Activated T-helper 2 cell treated with anti-CD3 and anti-CD28 coated beads, Interferon-gamma antibody, Interleukin-2, Interleukin-4, amounts not matched to agents 10 μg/mL and 5 μg/mL and 100 μg/mL, durations not matched to agents 14 hours and 24 hours and 36 hours (primary cell): ENCODE measurements at places on chromosomes 16 and 17. TPM values are rescaled to one million over a fixed set of nuclear protein-coding genes. Genes with fewer than 3 reads are reported as not detected.

Gene TPSAB1
- not detected in 2 replicates for total RNA-seq

Gene ARHGAP23
- total RNA-seq: 0.32 and 1.2 TPM in 2 replicates

Gene ITPRIPL2
- total RNA-seq: 44.4 and 48.0 TPM in 2 replicates

Gene TAC4
- total RNA-seq: not detected in 2 replicates

Gene RAB37
- 9.7 and 12.1 TPM in 2 replicates for total RNA-seq

Gene CA4
- total RNA-seq: not detected in 2 replicates

Gene COTL1
- total RNA-seq: 478 and 483 TPM in 2 replicates

Gene ABCA6
- not detected in 2 replicates for total RNA-seq

GRCh38 chr17:39793301-39793872 lies 55.6 kb downstream of the GRB7 start:
- peak overlapping the region; percentile 34 for H3K4me3 ChIP-seq
- H3K27ac ChIP-seq: peak overlapping the region; percentile 62
- H3K27me3 ChIP-seq: no peaks in the 10 kb centered on the region
- no peak for DNase-seq
- peaks cover 44% of the 10 kb centered on the region for H3K36me3 ChIP-seq

- no peaks in the 10 kb centered on the region for H3K4me1 ChIP-seq
- no peak overlapping the region for H3K27ac ChIP-seq
- no peak overlapping the region for H3K4me3 ChIP-seq
- DNase-seq: no peak
- no peaks in the 10 kb centered on the region for H3K27me3 ChIP-seq
These were observed 744.5 kb downstream of the WWOX start for GRCh38 chr16:78843978-78844377.

DNA sequence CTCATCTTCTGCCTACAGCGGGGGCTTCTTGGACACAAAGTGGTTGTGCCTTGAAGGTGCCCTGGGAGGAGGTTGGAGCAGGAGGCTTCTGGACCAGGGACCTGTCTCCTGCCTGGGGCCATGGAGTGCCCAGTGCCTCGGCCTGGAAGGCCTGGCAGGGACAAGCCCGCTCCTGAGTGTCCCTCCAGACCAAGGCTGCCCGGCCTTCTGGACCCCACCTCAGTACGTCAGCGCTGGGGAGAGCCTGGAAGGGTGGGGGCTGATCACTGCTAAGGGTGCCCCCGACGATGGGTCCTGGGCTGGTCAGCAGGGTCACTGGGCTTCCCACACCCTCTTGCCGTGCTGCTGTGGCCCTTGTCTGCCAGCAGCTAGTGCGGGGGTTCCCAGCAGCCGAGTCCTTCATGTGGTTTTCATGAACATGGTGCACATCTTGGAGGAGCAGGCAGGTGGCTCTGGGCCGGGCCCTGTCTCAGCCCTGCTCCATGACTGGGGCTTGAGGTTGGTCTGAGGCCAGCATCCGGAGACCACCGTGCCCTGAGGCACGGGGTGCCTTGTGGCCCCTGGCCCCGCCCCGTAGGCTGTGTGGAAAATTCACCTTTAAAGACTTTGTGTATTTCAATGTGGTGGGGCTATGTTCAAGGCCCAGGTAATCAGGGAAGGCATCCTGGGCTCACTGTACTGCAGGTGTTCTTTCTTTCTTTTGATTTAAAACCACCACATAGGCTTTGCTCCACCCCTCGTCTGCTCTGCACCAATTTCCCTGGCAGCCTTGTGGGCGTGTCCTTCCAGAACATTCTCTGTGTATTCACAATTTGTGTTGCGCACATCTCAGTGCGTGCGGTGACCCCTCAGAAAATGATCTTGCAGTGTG lies 22.4 kb downstream of the MGRN1 start:
- no peaks in the 10 kb centered on the region for H3K27me3 ChIP-seq
- H3K4me3 ChIP-seq: no peak overlapping the region
- H3K27ac ChIP-seq: no peak overlapping the region
- peaks cover 24% of the 10 kb centered on the region for H3K36me3 ChIP-seq

GRCh38 chr16:3047387-3047720 lies 993 bp downstream of the MMP25 start:
- H3K27me3 ChIP-seq: peaks cover 20% of the 10 kb centered on the region
- H3K4me1 ChIP-seq: peaks cover 44% of the 10 kb centered on the region
- H3K36me3 ChIP-seq: peaks cover 15% of the 10 kb centered on the region
- peak overlapping the region; percentile 12 for H3K27ac ChIP-seq
- peak overlapping the region; percentile 65 for H3K4me3 ChIP-seq
- no peak for DNase-seq

DNA sequence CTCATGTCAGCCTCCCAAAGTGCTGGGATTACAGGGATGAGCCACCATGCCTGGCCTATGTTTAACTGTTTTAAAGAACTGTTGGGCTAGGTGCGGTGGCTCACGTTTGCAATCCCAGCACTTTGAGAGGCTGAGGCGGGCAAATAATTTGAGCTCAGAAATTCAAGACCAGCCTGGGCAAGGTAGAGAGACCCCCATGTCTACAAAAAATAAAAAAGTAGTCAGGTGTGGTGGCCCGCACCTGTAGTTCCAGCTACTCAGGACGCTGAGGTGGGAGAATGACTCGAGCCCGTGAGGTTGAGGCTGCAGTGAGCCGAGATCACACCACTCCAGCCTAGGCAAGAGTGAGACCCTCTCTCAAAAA lies 1.9 kb upstream of the ITGAL start:
- H3K36me3 ChIP-seq: peaks cover 28% of the 10 kb centered on the region
- H3K4me3 ChIP-seq: no peak overlapping the region
- peaks cover 50% of the 10 kb centered on the region for H3K4me1 ChIP-seq
- H3K27me3 ChIP-seq: no peaks in the 10 kb centered on the region
- H3K27ac ChIP-seq: peak overlapping the region; percentile 97
- no peak for DNase-seq

- no peak for DNase-seq
- H3K27ac ChIP-seq: no peak overlapping the region
- no peaks in the 10 kb centered on the region for H3K27me3 ChIP-seq
These were observed 18.9 kb downstream of the KATNB1 start for GRCh38 chr16:57754354-57755060.

GRCh38 chr16:87367529-87367928 lies 16.0 kb downstream of the FBXO31 start:
- H3K27ac ChIP-seq: peak overlapping the region; percentile 81
- H3K27me3 ChIP-seq: no peaks in the 10 kb centered on the region
- peaks cover 20% of the 10 kb centered on the region for H3K36me3 ChIP-seq
- H3K4me3 ChIP-seq: no peak overlapping the region

DNA sequence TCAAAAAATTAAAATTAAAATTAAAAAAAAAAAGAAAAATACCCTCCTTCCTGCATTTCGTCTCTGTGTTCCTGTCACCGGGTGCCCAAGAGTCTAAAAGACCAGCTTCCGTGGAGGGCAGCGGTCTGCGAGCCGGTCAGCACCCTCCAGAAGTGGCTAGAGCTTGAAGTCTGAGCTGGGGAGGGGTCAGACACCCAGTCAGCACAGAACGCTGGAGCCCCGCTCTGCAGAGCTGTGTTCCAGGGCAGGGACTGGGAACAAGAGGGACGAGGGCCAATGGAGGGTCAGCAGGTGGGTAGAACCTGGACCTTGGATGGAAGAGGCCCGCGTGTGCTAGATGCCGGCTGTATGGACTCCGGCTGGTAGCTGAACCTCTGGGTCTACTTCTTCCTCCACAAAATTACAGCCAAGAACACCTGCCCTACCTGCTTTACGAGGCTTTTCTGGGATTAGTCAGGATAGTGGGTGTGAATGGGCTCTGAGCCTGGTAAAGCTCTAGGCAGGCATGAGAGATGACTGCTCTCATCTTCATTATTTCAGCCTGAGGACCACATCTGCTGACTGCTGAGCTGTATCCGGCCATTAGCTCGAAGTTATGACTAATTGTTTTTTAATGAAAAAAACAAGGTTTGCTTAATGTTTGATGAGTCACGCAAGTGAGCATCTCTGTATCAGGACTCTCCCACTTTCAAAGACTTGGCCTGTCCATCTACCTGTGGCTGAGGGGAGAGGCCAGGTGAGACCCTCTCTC lies 5.9 kb downstream of the TRPV1 start:
- H3K36me3 ChIP-seq: peaks cover 12% of the 10 kb centered on the region
- H3K4me3 ChIP-seq: no peak overlapping the region
- no peak for DNase-seq
- no peaks in the 10 kb centered on the region for H3K4me1 ChIP-seq
- H3K27ac ChIP-seq: no peak overlapping the region

- H3K4me1 ChIP-seq: no peaks in the 10 kb centered on the region
- no peak for DNase-seq
- no peaks in the 10 kb centered on the region for H3K36me3 ChIP-seq
- H3K27ac ChIP-seq: no peak overlapping the region
These were observed 426.8 kb upstream of the DYNLRB2 start for GRCh38 chr16:80113873-80114574.

- no peak overlapping the region for H3K4me3 ChIP-seq
- peaks cover 58% of the 10 kb centered on the region for H3K36me3 ChIP-seq
- H3K4me1 ChIP-seq: peaks cover 13% of the 10 kb centered on the region
- no peaks in the 10 kb centered on the region for H3K27me3 ChIP-seq
These were observed 2.7 kb upstream of the CDK5R1 start for GRCh38 chr17:32484041-32484461.

GRCh38 chr17:72587156-72587555 lies 466.3 kb downstream of the SOX9 start:
- H3K36me3 ChIP-seq: no peaks in the 10 kb centered on the region
- DNase-seq: no peak
- no peak overlapping the region for H3K4me3 ChIP-seq
- peaks cover 30% of the 10 kb centered on the region for H3K27me3 ChIP-seq
- H3K4me1 ChIP-seq: peaks cover 21% of the 10 kb centered on the region

DNA sequence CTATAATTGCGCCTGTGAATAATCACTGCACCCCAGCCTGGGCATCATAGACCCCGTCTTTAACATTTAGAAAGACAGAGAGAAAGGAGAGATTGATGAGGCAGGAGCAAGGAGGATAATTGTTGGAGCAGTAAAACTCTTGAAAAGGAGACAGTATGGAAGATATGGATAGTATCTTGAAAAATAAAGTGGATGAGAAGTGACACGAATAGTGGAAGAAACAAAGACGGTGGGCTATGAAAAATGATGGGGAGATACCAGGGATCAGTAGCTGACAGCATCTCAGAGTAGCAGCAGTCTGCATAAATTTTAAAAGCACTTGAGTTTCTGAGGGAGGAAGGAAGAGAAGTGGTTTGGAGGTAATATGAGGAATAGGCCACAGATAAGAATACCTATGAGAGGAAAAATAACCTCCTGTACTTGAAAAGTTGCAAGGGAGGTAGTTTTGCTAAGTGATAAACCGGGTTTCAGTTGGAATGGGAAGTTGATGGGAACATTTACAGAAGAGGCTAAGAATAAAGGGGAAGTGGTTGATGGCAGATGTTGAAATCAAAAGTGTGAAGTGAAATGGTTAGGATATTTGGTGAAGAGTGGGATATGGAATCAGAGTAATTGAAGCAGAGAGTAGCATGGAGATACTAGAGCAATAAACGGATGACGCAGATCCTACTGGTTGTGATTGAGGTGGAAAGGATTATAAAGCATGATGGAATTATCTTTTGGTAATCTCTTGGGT lies 1.8 kb upstream of the PPM1D start:
- H3K27me3 ChIP-seq: no peaks in the 10 kb centered on the region
- H3K4me1 ChIP-seq: peaks cover 21% of the 10 kb centered on the region
- peak overlapping the region; percentile 5 for H3K27ac ChIP-seq
- H3K4me3 ChIP-seq: peak overlapping the region; percentile 23
- H3K36me3 ChIP-seq: peaks cover 6% of the 10 kb centered on the region
- DNase-seq: no peak

- no peak for DNase-seq
- H3K27me3 ChIP-seq: no peaks in the 10 kb centered on the region
- peaks cover 37% of the 10 kb centered on the region for H3K4me1 ChIP-seq
- peak overlapping the region; percentile 10 for H3K27ac ChIP-seq
These were observed 9.6 kb upstream of the ATP2C2 start for GRCh38 chr16:84358601-84359295.

DNA sequence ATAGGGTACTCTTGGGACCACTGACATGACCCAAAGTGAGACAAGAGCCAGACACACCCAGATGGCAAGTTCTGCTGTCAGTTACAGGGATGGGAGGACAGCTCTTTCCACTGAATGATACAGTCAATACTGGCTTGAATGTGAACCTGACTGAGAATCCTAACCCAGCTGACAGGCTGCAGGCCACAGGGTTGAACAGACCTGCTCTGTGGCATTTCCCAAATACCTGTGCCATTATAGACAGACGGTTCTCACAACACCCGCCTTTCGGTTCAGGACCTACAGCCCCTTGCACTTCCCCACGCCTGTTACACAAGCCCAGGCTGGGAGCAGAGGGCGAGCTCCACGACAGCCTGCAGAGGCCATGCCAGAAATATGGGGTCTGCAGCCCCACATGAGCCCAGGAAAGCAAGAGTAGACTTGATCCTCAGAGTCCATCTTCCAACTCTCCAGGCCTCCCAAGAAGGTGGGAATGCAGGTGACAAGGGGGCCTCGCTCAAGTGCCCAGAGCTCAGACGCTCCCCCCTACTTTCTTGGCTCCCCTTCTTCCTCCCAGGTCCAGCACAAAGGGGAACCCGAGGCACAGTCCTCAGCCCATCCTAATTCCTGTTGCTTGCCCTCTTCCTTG lies 314.3 kb downstream of the SOX9 start:
- no peak overlapping the region for H3K27ac ChIP-seq
- no peaks in the 10 kb centered on the region for H3K27me3 ChIP-seq
- H3K36me3 ChIP-seq: no peaks in the 10 kb centered on the region
- no peak for DNase-seq

DNA sequence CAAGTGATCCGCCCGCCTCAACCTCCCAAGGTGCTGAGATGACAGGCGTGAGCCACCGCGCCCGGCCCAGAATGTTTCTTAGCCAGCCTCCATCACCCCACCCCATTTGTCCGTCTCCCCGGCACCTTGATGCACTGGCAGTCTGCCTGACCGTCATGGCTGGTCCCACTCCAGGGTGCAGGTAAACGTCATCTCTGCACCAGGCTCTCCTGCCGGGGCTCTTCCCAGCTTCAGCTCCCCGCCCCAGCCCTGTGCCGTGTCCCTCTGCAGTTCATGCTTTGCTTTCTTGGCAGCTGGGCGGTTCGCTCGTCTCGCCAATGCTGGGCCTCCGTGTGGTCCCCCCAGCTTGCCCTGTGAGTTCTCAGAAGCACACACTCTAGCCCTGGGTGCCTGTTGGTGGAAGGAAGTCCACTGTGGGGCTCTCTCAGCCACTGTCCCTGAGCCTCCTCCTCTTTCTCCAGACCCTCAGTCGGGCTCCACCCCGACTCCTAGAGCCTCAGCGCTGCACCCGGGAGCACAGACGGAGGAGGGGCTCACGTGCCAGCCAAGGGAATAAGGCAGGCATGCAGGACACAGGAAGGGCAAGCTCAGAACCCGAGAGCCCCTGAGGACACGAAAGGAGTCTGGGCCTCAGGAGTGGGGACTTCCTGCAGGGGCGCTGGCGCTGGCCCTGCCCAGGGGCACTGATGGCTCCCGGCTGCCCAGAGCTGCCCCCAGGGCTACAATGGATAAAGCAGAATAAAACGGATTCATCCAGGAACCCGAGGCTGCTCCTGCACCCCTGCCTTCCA lies 12.0 kb downstream of the HS3ST6 start:
- H3K27ac ChIP-seq: no peak overlapping the region
- DNase-seq: no peak
- H3K4me1 ChIP-seq: no peaks in the 10 kb centered on the region
- peaks cover 4% of the 10 kb centered on the region for H3K27me3 ChIP-seq
- no peaks in the 10 kb centered on the region for H3K36me3 ChIP-seq

DNA sequence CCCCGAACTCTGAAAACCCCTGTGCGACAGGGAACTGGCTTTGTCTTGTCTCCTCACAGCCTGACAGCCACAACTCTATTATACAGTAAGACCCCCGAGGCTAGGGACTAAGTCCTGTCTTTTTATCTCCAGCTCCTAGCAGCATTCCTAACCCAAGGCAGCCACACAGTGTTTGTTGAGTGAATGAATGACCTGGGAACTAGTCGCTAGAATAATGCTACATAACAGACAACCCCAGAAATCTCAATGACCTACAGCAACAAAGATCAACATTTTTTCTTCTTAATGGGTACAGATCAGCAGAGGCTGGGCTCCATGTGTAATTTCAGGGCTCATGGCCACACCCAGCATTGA lies 71.4 kb upstream of the TNRC6C start:
- peaks cover 43% of the 10 kb centered on the region for H3K4me1 ChIP-seq
- H3K27me3 ChIP-seq: peaks cover 40% of the 10 kb centered on the region
- H3K27ac ChIP-seq: peak overlapping the region; percentile 49
- no peaks in the 10 kb centered on the region for H3K36me3 ChIP-seq
- no peak for DNase-seq
- peak overlapping the region; percentile 69 for H3K4me3 ChIP-seq
